ENCODE measurements at places on chromosomes 7 and 10.
A peak's percentile ranks its signal among the peaks of the same experiment; 100 is the strongest.

DNA sequence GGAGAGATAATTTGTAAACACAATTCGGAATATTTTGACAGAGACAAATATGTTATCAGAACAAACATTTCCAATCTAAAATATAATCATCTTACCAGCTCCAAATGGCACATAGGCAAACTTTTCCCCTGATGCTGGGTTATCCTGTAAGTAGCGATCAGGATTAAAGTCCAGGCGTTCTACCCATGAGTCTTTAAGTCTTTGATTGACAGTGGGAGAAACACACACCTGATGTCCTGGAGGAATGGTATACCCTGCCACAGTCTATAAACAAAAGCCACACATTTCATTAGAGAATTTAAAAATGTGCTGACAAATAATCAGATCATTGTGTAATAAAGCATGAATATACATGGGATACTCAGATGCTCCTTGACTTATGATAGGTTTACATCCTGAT, 17.3 kb downstream of the CYP51A1 start:
- DNase-seq: no peak

GRCh38 chr10:124086787-124087671, 6.4 kb downstream of the CHST15 start:
- DNase-seq: no peak

- no peak for DNase-seq
These were observed 95.8 kb downstream of the HECW1 start for GRCh38 chr7:43208242-43208641.

- DNase-seq: no peak
These were observed 14.8 kb upstream of the CD36 start for GRCh38 chr7:80623503-80624252.

GRCh38 chr7:116575853-116576252, 51.0 kb downstream of the CAV1 start:
- DNase-seq: no peak

DNA sequence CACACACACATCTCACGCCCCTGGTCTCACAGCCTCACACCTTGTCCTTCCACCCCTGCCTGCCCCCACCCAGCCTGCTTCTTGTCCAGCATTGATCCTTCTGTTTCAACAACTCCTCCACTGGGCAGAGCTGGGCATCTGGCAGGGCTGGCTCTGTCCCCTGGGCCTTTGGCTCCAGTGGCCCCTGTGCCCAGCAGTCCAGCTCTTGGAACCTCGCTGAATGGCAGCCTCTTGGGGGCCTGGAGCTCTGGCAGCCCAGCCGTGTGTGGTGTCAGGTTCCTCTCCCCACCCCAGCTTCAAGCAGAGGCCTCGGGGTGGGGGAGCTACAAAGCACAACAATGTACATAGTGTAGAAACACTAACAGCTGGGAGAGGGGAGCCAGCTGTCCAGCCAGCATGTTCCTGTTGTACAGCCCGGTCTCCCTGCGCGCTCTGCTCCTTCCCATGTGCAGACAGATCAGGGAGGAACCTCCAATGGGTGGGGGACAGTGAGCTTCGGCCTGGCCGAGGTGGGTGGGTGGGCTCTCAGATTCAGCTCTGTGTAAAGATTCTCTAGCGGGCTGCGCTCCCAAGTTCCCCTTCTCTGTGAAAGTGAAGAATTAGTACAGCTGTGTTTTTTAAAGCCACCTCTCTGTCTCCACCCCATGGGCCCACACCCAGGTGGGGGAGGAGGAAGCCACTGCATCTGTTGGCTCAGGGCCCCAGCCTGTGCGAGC, 19.4 kb downstream of the ZMIZ2 start:
- DNase-seq: peak; percentile 99

GRCh38 chr7:138316421-138317043, 143.5 kb upstream of the TRIM24 start:
- no peak for DNase-seq

GRCh38 chr10:87578842-87579401, 74.2 kb downstream of the MINPP1 start:
- DNase-seq: no peak

DNA sequence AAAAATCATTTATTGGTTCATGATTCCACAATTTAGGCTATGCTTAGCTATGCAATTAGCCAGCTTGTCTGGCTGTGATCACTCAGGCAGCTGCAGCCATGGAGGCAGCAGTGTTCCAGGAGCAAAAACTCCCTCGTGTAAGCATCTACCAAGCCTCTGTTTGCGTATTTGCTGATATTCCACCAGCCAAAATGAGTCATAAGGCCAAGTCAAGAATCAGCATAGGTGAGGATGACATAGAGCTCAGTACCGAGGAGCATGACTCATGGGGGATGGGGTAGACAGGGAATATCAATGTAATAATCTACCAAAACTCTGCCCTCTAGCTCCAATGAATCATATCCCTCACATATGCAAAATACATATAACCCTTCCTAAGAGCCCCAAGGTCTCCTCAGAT, 63.3 kb downstream of the IMMP2L start:
- no peak for DNase-seq

DNA sequence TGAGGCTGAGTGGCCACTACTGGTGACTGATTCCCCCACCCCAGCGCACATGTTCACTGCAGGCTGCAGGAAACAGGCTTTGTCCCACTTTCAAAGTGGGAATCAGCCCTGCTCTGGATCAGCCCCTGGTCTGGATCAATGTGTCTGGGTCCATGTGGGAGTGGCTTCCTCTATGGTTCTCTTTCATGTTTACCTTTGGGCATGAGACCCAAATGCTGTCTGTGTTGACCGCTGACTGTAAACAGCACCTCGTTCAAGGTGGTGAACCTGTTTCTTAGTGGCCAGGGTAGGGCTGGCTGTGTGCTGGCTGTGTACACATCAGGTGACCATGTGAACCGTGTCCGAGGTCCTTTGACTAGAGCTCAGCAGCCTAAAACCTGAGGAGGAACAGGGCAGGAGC, 121.8 kb downstream of the CAMK1D start:
- no peak for DNase-seq

DNA sequence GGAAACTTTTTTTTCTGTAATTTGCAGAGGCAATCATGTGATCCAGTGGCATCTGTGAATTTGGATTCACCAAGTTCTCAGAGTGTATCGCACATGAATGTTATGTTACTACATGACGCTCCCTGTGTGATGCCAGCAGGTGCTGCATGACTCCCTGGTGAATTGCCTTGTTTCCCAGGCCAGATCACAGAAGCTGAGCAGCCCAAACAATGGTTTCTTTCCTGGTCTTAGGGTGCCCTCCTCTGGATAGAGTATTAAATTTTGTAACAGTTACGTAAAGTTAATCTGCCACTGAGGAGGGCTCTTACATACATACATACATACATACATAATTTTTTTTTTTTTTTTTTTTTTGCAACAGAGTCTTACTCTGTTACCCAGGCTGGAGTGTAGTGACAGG, 3.6 kb downstream of the ZSCAN21 start:
- DNase-seq: peak; percentile 57

- no peak for DNase-seq
These were observed 17.1 kb upstream of the ARPC1A start for GRCh38 chr7:99308461-99309074.

DNA sequence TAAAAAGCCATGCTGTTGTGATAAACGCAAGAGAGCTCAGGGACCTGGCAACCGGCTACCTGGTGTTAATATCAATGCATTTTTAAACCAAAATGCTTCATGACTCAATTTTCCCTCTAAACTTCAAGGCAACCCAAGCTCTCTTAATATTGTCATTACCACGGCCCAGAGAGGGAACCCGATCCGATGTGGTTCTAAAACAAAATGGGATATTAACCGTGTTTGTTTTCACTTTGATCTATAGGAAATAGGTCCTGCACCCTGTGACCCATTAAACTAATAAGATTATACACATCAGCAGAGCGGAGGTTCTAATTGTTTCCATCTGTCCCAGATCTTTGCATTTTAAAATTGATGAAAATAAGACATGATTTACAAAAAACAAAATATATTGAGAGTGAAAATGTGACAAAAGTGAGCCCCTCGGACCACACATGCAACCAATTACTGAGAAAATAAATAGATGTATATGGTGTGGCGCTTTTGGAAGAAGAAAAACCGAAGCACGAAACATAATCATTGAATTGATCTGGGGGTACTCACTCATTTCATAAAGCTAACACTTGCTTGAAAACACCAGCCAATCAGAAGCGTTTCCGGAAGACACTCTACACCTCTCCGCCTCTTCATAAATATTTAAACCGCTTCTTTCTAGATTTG, 290.3 kb upstream of the NFE2L3 start:
- peak; percentile 52 for DNase-seq

- DNase-seq: no peak
These were observed 104.0 kb upstream of the IMMP2L start for GRCh38 chr7:111666260-111666659.

DNA sequence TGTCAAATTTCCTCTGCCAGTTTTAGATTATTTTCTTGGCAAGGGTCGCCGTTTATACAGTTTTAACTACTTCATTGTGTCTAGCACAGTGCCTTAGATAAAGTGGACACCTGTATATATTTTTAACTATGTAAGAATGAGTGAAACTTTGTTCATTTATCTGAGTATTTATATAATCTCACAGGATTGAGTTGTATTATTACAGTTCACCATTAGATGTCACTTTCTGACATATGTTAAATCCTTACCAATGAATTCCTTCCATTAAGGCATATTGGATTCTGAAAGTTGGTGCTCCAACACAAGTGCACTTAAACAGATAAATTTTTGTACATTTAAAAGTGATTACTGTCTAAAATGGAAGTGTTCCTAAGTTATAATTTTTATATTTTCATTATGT, 43.0 kb downstream of the ZMYND11 start:
- peak; percentile 0 for DNase-seq

GRCh38 chr7:21967598-21968003, 21.9 kb upstream of the CDCA7L start:
- no peak for DNase-seq

DNA sequence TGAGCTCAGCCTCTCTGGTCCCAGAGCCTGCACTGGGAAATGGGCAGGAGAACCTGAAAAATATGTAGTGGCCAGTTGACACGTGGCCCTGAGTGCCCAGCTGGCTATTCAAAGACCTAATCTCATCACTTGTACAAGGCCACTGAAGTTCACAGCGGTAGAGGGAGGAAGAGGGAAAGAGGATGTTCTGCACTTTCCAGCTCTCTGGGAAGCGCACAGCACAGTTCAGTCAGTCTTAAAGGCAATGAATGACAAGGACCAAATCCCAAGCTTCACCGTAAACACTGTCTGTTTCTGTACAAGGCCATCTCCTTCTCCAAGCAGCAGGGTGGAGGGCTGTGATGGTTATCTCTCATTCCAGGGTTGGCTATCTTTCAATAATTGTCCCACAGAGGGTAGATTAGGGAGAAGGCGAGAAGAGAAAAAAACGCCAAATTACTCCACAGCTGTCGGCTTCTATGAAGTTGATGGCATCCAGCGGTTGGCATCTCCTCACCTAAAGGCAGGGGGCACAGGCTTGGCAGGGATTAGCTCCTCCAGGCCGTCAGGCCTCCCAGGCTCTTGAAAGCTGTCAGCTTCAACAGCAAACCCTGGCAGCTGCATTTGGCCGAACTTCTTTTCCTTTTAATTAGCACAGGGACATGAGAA, 10.6 kb downstream of the SFMBT2 start:
- no peak for DNase-seq

DNA sequence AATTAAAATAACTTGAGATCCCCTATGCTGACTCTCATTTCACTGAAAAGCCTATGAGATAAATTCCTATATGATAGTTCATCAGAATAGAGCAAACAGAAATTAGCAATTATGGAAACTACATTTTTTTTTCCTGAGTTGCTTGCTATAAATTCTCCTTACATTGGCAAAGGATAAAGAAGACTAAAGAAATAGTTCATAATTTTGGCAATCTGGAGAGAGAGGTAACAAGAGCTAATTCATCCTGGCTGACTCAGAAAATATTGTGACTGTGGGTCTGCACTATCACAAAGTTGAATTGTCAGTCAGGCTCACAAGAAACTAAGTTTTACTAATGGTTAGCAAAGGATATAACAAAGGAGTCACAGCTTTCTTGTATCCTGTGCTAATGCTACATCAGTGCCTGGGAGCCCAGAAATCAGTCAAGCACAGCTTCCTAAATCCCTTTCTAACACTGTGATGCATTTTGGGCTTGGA, 483.0 kb downstream of the MAGI2 start:
- DNase-seq: no peak

DNA sequence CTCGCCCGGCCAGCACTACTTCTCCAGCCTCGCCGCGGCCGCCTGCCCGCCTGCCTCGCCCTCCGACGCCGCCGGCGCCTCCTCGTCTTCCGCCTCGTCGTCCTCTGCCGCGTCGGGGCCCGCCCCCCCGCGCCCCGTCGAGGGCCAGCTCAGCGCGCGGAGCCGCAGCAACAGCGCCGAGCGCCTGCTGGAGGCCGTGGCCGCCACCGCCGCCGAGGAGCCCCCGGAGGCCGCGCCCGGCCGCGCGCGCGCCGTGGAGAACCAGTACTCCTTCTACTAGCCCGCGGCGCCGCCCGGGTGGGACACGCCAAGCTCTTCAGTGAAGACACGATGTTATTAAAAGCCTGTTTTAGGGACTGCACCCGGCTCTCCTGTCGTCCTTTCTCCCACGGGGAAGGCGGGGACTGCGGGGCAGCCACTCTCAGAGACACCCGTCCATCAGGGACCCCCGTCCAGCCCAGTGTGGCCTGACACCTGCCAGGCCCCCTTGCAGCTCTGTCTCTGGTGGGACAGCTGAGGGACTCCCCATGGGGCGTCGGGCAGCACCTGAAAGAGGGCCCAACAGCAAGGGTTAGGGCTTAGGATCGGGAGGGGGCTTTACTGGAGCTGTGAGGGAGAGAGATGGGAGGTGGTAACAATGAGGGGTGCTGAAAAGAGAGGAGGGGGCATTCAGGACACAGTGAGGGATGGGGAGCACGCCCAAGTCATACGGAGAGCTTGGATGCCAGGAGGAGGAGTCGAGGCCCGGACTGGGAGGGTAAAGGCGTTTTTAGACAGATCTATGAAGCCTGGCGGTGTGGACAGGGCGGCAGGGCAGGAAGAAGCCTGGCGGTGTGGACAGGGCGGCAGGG, 34.7 kb downstream of the SPDYE6 start:
- DNase-seq: no peak

DNA sequence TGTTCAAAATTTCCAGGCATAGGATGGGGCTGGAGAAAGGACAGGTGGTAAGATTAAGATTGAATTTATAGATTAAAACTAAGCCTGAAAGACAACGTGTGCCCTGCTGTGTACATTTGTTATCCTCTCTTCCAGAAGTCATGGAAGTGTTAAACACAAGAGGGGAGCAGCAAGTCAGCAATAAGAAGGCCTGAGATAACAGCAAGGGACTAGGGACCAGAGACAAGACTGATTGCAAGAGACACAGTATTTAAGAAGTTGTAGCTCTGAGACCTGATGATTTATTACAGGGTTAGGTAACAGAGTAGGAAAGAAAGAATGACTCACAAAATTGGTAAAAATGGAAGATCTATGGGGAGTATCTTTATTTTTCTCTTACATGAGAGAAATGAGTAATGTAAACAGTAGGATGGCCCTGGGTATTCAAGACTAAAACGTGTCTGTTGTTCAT, 55.7 kb upstream of the COL1A2 start:
- DNase-seq: no peak

GRCh38 chr7:108869070-108869469, 299.4 kb downstream of the DNAJB9 start:
- DNase-seq: no peak
